ENCODE measurements at places on chromosomes 4 and X.

GRCh38 chrX:42678133-42678532, 99.8 kb downstream of the PPP1R2C start:
- DNase-seq = no peak

- DNase-seq = peak; percentile 33
Measured at GRCh38 chr4:82097504-82097903, 276.3 kb downstream of the HNRNPD start.

DNA sequence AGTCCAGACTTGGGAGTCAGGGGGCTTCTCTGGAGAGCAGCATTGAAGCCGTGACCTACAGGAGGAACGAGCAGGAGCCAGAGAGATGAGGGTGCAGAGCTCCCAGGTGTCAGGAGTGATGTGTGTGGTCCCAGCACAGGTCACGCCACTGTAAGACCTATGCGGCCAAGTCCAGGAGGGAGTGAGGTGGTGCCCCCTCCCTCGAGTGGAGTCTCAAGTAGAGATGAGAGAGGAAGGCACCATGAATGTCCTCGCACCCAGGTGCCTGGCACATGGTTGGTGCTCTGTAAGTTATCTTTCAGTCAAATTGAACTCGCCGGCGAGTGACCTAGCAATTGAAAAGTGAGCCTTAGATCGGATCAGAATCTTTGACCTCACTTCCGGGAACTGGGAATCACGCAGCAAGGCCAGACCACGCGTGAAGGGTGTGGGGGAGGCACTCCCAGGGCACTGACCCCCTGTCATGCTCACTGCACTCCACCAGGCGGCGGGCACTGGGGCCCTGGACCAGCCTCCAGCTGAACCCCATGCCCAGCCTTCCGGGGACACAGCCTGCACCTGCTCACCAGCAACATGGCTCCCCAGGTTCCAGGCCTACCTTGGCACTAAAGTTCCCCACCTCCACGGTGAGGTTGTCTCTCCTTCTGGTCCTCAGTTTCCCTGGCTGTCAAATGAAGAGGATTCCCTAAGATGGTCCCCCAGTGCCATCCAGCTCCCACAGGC, 127.4 kb downstream of the HMX1 start:
- no peak for DNase-seq

DNA sequence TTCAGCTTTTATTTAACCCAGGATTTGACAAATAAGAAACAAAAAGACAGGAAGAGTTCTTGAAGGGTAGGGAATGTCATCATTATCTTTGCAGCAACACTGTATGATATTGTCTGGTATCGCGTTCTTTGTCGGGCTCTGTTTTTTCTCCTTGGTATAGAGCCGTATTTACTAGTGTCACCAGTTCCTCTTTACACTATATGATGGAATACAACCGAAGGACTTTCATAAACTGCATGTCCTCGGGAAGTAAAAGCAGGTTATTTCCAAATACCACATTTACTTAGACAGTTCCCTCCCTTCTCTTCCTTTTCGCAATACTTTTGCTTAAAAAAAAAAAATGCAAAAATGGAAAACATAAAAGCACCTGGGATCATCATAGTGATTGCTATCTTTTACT, 96.6 kb upstream of the IL13RA1 start:
- no peak for DNase-seq

DNA sequence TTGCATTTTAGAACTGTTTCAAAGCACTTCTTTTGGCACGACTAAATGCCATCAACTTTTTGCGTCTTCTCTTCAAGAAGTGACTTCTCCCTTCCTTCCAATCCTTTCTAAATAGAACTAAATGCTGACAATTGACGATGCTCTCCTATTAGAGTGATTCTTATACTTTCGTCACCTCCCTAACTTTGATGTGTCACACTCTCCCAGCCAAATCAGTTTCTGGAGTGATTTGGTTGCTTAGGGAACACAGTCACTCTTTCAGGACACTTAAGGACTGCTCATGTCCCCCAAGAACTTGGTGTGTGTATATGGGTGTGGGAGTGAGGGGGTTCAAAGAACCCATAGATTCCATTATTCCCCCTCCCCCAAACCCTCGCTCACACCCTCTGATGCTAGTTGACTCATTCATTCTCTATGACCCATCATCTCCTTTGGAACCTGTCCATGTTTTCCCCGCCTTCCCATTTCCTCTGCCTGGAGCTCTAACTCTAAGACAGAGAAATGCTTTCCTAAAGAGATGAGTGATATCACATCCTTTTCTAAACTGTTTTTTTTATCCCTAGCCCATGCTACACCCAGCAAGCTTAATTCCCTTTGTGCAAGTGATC, 26.8 kb upstream of the AREG start:
- DNase-seq = peak; percentile 88

All from astrocyte of the spinal cord (primary cell).